Inflammatory macrophage treated with lipopolysaccharide for 1 hour (primary cell): ENCODE measurements at places on chromosomes 7 and 10.

DNA sequence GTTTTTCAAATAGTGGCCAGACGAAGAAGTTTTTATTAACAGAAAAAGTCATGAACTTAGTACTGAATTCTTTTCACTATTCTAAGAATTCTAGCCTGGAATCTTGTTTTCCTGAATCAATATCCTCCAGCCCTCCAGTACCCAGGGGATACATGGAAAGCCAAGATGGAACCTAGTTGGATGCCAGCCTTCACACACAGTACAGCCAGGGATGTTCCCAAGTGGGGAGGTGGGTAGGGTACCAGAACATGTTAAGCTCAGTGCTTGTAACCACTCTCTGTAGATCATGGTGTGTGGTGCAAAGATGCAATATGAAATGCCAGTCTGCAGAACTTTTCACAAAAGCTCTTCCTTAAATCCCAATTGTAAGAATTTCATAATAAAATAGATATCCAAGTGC lies 128.0 kb downstream of the POU6F2 start:
- no peak for DNase-seq

GRCh38 chr7:106514881-106515280 lies 146.1 kb downstream of the CCDC71L start:
- DNase-seq: no peak

DNA sequence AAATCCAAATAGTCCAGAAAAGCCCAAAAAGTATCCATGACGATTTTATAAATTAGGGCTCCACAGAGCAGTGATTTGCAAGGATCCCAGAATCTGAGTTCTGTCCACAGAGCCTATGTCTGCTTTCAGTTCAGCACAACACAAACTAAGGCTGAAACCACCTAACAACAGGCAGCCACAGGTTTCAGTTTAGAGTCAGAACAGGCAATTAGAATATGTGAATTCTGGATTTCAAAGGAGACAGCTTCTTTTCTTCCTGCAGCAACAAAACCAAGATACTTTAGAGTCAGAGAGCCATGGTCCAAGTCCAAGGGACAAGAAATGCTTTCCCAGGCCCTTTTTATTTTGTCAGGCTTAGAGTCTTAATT lies 23.6 kb downstream of the IFIT3 start:
- no peak for DNase-seq

DNA sequence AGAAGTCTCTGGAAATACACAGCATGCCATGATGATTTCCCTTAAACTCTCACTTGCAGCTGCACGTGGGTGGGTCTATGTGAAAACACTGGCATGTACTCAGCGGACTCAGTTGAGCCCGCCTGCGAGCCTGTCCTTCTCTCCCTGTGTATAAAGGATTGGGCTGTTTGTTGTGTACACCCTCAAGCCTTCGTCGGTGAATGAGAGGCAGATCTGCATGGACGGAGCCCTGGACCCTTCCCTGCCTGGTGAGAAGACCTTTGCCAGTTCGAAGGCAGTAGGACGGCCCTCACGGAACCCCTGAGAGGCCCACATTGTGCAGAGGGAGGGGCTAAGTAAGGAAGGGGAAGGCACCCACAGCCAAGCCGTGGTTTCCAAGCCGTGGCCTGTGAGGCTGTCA lies 121.2 kb downstream of the WDFY4 start:
- no peak for DNase-seq

GRCh38 chr10:75408911-75409885 lies 7.6 kb upstream of the ZNF503 start:
- DNase-seq: peak; percentile 52

DNA sequence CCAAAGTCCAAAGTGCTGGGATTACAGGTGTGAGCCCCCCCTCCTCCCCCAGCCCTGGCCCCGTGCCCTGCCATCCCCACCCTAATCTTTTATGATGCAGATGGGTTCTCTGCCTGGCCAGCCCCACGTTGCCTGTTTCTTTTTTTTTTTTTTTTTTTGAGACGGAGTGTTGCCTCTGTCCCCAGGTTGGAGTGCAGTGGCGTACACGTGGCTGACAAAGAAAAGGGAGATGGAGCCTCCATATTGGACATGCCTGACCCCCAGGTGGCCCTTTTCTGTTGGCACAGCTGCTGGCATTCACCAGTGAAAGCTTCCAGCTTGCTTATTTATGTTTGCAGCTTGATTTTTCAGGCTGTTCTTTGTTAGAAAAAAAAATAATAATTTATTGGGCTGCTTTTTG lies 235.3 kb downstream of the CCDC3 start:
- no peak for DNase-seq

DNA sequence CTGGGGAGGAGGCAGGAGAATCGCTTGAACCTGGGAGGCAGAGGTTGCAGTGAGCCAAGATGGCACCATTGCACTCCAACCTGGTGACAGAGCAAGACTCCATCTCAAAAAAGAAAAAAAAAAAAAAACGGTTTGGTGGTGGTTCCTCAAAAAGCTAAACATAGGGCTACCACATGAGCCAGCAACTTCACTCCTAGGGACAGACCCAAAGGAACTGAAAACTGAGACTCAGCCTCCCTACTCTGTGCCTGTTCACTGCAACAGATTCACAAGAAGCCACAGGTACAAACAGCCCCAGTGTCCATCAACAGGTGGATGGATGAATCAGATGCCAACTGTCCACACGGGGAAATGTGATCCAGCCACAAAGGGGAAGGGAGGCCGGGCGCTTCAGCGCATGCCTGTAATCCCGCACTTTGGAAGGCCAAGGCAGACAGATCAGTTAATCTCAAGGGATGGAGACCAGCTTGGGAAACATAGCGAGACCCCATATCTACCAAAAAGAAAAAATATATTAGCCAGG lies 79.1 kb upstream of the TNRC18 start:
- DNase-seq: no peak

DNA sequence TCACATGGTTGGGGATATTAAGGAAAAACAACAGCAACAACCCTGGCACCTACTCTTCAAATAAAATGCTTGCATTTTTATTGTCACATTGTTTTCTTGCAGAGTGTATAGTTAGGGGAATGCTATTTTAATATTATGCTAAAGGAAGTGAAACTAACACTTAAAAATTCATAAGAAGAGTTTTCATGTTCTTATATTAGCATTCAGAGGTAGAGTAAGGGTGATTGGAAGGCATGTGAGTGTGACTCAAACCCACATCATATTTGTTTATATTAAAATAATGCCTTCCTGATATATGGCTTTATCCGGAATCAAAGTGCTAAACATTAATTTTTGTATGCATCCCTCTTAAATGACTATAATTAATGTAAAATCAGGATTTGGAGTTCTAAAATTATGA lies 59.8 kb upstream of the TES start:
- peak; percentile 59 for DNase-seq

DNA sequence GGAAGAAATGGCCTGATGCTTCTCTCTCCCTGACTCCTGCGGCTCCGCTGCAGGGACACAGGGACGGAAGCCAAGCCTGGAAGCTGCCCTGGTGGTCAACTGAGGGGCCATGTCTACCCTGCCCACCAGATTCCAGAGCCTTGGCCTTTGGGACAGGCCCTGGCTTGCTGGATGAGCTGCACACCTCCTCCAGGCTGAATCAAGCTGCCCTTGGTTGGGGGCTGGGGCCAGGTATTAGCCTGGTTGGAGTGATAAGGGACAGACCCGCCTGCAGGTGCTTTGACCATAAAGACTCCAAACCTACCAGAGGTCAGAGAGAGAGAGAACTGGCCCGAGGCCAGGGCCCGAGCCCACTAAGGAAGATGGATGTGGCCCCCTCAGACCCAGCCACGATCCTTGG lies 30.1 kb downstream of the CRHR2 start:
- no peak for DNase-seq

DNA sequence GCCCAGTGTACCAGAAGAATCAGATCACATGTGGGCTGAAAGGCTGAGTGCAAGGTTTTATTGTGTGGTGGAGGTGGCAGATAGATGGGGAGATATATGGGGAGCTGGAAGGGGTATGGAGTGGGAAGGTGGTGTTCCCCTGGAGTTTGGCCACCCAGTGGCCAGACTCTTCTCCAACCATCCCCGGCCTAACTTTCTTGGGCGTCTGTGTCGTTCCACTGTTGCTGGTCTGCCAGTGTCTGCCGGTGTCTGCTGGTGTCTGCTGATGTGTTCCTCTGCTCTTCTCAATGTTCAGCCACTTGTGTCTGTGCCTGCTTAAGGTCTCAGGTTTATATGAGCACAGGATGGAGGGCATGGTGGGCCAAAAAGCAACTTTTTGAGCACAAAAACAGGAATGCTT lies 78.4 kb upstream of the PALS2 start:
- no peak for DNase-seq

DNA sequence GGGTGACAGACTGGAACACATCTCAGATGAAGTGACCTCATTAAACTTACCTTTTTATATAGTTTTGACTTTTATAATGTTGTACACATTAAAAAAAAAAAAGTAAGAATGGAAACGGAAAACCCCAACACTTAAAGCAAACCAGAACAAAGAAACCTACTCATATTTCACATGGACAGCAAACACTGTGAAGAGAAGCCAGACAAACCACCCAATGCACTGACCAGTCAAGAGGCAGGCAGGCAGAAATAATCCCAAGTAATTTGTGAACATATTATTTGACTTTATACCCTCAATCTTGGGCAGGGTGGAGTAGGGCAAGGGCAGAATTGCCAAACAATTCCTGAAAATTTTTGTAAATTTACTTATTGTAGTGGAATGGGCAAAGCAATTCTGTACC lies 39.8 kb downstream of the WAPL start:
- DNase-seq: no peak

- DNase-seq: no peak
Observed at GRCh38 chr7:156942708-156943090, 6.8 kb upstream of the NOM1 start.

DNA sequence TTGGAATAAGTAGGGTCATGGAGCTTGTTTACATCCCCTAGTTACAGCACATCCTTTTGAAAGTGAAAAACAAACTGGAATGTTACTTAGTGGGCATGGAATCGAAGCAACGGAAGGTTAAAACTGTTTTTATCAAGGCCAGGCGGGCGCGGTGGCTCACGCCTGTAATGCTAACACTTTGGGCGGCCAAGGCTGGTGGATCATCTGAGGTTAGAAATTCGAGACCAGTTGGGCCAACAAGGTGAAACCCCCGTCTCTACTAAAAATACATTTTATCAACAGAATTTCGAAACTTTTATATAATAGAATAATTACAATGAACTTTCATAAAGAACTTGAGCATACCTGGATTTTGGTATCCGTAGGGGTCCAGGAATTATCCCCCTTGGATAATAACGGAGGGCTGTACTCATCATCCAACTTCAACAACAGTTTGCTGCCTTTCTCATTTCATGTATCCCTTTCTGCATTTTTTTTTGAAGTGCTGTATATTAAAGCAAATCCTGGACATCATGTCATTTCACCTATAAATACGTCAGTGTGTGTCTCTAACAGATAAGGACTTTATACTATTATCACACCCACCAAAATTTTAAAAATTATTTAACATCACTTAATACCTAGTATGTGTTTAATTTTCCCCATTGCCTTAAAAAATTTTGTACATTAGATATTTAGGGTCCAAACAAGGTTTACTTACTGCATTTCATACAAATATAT lies 1.3 kb upstream of the TMED4 start:
- no peak for DNase-seq

DNA sequence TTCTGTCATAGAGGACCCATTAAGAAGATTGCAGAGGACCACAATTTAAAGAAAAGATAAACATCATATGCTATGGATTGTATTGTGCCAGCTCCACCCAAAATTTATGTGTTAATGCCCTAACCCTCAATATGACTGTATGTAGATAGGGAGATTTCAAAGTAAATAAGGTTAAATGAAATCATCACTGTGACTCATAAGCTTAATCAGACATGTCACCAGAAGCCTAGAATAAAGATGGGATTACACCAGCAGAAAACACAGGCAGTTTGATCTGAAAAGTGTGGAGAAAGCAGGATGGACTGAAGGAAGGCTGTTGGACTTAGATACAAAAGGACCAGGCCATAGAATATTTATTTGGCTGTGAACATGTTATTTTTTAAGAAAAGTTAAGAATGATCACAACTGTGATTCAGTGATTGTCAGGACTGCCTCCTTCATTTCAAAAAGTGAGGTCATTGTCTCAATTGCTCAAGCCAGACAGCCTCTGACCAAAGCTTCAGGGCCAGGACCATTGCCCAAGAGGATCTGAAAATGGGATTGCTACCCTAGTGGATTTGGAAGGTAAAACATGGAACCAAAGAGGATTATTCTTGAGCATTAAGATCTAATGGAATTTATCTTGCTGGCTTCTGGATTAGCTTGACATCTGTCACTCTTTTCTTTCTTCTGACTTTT lies 270.8 kb upstream of the POM121L12 start:
- no peak for DNase-seq

- peak; percentile 65 for DNase-seq
Observed at GRCh38 chr10:125146791-125147579, 13.4 kb downstream of the CTBP2 start.

DNA sequence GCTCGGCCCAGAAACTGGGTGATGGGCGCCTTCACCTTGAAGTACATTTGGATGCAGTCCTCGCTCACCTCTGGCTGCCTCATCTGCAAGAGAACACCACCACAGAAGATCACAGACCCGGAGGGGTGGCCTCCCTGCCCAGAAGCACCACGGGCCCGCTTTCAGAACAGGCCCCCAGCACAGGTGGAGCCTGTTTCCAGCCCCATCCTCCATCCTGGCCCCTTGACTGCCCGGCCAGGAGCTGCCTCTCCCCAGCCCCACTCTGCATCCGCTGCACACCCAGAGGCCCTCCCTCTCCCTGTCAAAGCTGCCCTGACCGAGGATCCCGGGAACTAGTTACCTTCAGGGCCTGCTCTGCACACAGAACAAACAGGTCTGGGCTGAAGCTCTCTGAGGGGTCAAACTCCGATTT lies 724 bp downstream of the CFAP46 start:
- DNase-seq: no peak

- peak; percentile 13 for DNase-seq
Observed at GRCh38 chr10:118034791-118035261, 11.9 kb downstream of the RAB11FIP2 start.

GRCh38 chr7:127838816-127839415 lies 186.9 kb downstream of the SND1 start:
- no peak for DNase-seq

DNA sequence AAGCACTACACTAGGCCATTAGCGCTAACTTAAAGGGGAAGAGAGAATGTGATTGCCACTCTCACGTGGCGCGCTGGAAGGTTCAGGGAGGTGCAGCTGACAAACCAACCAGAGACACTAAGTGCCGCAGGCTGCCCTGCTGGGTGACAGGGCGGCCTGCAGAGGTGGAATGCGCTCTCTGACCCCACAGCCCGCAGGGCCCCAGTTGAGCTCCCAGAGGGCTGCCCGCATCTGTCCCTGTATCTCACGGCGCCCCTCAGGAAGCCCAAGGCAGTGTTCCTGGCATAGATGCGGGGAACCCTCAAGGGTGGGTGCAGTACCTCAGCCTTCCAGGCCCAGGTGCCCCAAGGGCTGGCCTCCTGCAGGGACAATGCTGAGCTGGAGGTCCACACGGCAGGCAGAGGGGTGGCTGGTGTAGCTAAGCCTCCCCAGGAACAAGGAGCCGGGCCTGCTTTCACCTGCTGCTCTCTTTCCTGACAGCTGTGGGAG lies 66.6 kb downstream of the CALML3 start:
- no peak for DNase-seq

GRCh38 chr10:17175551-17175950 lies 25.9 kb downstream of the TRDMT1 start:
- DNase-seq: peak; percentile 21
